NCI-H1694 treated with DMSO at 0.1 percent for 48 hours (cell line): ENCODE measurements at places on chromosomes 5 and 9.

- no peak for DNase-seq
These were observed 25.5 kb downstream of the EGR1 start for GRCh38 chr5:138490648-138491283.

- peak; percentile 89 for DNase-seq
These were observed 32.2 kb downstream of the ANXA2R start for GRCh38 chr5:43007911-43008362.

DNA sequence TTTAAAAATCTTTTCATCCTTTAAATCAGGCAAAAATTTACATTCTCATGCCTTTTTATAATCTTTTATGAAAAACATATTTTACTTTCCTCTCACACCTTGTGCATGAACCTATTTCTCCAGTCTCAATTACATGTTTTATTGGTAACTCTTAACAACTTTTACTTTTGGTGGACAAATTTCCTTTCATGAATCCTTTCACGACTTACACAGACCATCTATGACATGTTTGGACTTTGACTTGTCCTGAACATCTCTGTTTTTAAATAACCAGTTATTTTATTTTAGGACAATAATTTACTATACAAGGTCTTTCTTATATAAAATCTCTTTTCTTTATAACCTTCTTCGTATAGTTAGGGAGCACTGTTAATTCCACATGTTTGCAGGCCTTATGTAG lies 26.5 kb upstream of the MTMR12 start:
- DNase-seq = no peak

DNA sequence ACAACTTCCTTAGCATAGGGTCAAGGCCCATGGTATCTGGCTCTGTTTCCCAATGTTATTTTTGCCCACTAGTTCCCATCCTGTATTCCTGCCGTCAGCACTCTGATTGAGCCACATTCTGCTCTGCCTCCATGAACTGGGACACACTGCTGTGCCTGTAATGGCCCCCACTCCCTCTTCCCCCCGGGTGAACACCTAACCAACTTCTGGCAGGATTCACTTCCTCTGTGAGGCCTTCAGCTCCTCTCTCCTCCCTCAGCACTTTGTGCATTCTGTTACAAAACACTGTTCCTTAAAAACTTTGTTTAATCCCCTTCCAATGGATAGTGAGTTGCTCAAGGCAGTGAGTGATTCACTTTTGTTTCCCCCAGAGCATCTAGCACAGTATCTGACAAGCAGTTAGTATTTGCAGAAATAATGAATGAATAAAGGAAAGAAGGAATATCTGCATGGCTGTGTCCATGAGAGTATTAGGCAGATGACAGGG lies 183.6 kb downstream of the EFNA5 start:
- DNase-seq = no peak

GRCh38 chr5:177440211-177440989 lies 6.2 kb upstream of the PRR7 start:
- DNase-seq = no peak

DNA sequence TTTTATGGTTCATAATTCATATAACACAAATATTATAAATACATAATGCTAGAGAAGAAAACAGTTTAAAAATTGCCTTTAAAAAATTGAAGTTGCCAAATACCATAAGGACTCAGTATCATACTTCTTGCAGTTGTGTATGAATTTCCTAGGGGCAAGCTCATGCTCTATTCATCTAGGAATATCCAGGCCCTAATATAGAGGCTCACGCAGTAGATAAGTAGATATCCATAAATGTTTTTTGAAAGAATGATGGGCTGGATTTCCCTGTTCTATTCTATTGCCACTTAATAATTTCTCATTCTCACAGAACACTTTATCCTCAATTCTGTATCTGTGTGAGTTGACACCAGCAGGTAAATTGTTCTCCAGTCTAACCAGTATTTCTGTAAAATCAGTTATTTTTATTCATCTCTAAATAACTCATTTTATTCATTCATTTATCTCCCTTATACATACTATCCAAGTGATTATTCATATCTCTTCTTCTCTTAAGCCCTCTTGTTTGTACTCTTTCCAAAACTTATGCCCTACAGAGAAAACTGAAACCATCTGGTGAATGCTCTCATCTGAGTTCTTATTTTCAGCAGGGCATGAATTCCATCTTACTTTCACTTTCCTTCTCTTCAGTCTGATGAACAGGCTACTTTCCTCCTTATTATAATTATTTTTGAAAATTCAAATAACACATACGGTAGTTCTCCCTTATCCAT lies 97.1 kb downstream of the SLC44A1 start:
- no peak for DNase-seq

DNA sequence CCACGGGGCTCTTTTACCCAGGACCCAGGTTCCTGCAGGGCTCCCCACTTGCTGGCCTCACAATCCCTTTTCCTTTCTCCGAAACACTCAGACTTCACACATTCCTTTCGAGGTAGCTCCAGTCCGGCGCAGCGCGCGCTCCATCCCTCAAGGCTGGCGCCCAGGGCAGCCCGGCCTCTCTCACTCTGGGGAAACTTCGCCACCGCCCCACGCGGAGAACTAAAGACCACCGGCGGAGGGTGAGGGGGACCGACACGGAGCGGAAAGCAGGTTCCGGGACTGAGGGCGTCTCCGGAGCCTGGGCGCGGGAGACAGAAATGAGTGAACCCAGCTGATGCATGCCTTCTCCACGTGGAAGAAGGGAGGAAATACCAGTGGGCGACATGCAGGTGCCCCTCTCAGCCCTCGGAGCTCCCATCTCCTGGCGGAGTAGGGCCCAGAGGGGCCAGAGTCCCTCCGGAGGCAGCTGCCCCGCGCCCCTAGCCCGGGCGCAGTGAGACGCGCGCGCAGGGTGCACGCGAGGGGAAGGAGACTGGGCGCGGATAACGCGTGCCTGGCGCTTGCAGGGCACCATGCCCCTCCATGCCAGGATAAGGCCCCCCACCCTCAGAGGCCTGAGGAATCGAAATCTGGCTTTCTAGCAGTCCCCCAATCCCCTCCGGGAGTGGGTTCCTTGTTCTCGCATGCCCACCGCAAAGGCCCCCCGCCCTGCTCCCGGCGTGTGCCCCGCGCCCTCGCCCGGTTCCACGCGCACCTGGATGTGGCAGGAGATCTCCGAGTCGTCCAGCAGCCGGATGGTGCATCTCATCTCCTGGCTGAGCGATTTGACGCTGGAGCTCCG lies 650 bp downstream of the FRMD3 start:
- DNase-seq = no peak

- DNase-seq = no peak
These were observed 1.3 kb downstream of the NOTCH1 start for GRCh38 chr9:136544548-136544963.

DNA sequence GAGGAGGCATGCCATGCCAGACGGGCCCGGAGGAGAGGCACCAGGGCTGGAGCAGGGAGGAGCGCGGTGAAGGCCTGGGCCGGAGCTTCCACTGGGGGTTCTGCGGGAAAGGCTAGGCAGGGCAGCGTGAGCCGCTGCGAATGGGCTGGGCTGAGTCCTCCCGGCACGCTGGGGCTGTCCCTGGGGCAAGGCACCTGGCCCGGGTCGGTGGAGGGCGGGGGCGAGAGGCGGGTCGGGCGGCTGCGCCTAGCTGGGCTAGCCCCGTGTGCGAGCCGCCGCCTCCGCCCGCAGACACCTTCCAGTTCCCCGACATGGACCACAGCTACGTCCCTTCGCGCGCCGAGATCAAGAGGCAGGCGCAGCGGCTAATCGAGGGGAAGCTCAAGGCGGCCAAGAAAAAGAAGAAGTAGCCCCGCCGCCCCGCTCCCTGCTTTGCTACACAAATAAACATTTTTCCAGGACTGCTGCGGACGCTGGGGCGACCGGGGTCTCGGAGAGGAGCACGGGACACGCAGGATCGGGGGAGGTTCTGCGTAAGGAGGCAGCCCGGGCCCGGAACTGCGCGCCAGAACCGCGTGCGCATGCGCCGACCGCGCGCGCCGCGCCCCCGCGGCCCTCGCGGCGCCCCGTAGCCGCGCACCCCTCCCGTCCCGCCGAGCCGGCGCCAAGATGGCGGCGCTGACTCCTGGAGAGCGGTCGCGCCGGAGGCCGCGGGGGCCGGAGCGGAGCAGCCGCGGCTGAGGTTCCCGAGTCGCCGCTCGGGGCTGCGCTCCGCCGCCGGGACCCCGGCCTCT lies at the start of gene RABL6:
RABL6 (plus strand) TSS at position 668 of the 794 bp plus-strand sequence. CDS start 249 bp downstream, outside the sequence.
- DNase-seq = peak; percentile 24

DNA sequence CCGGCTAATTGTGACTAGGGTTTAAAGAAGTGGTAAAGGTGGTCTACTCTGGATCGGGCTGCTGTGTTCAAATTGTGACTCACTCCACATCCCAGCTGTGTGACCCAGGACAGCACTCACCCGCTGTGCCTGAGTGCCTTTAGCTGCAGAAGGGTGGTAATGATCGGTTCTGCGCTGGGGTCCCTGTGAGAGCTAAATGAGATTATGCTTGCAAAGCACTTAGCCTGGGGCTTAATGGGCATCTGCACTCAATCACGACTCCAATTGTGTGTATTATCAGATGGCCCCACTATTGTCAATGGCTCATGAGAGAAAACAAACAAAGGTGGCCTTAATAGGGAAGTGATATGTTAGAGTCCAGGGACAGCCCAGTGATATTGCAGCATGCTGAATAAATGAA lies 25.1 kb upstream of the TBC1D2 start:
- no peak for DNase-seq

DNA sequence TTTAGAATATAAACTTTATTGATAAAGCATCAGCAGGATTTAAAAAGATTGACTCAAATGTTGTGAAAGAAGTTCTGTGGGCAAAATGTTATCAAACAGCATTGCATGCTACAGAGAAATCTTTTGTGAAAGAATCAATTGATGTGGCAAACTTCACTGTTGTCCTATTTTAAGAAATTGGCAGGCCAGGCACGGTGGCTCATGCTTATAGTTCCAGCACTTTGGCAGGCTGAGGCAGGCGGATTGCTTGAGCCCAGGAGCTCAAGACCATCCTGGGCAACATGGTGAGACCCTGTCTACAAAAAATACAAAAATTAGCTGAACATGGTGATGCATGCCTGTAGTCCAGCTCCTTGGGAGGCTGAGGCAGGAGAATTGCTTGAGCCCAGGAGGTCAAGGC lies 17.4 kb downstream of the ZBTB43 start:
- no peak for DNase-seq
